ENCODE measurements at places on chromosomes 2 and 18. TPM values are rescaled to one million over a fixed set of nuclear protein-coding genes. Genes with fewer than 3 reads are reported as not detected.

DNA sequence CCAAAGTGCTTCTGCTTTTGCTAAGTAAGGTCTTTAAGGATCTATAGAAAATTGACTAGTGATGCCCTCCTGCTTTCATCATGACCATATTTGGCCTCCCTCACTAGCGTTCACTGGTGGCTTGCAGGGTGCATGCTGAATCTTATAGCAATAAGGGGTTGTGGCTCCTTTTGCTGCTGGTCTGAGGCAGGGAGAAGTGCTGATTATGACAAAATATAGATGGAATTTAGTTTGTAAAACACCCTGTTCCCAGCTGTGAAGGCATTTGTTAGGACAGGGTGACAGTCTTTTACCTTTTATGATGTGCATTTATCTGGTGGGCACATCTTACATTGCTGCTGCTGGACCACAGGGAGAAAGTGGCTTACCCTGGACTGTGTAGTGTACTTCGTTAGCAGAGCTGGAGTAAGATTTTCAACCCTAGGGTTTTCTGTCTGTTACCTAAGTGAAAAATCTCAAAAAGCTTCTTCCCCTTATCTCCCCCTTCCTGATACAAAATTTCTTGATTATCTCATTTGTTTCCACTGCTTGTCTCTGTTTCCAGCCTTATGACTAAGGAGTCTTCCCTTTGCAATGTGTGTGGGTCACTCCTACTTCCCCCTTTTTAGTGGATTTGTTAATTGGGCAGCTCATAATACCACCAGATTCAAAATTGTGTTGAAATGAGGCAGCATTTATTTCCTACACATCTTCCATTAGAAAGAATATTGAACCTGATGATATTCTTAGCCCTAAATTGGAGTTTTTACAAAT lies 21.2 kb upstream of the RPL37A start:
- peaks cover 9% of the 10 kb centered on the region for H3K4me1 ChIP-seq
- H3K36me3 ChIP-seq, result peaks cover 30% of the 10 kb centered on the region
- H3K27me3 ChIP-seq, result no peaks in the 10 kb centered on the region
- DNase-seq, result no peak

GRCh38 chr2:96389736-96390135 lies 54.2 kb downstream of the NCAPH start:
- no peak for DNase-seq
- H3K4me3 ChIP-seq, result no peak overlapping the region
- no peak overlapping the region for H3K27ac ChIP-seq

DNA sequence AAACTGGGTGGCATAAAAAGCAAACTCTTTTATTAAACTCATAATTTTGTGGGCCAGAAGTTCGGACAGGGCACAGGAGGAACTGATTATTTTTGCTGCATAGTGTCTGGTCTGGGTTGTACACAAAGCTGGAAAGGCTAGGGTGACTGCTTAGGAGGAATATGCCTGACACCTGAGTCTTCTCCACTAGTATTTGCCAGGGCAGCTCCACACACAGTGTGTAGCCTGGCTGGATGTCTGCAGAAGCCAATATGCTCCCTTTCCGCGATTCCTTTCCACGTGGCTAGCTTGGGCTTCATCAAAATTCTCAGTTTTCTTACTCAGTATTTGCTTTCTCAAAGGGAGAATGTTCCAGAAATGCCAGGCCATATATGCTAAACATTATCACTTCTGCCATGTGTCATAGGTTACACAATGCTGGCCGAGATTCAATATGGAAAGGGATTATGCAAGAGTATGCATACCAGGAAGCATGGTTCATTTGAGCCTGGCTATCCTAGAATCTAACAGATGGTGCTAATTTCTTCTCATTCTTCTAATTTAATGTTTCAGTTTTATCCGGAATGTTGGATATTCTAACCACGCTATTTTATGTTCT lies 142.7 kb upstream of the DOK6 start:
- no peaks in the 10 kb centered on the region for H3K27me3 ChIP-seq
- no peak overlapping the region for H3K4me3 ChIP-seq
- no peak overlapping the region for H3K27ac ChIP-seq
- peak; percentile 88 for DNase-seq
- H3K36me3 ChIP-seq, result no peaks in the 10 kb centered on the region
- no peaks in the 10 kb centered on the region for H3K4me1 ChIP-seq

The FRZB gene
- total RNA-seq, result 0.20 TPM

GRCh38 chr18:62239475-62239874 lies 52.4 kb downstream of the RELCH start:
- peaks cover 5% of the 10 kb centered on the region for H3K4me1 ChIP-seq
- peaks cover 8% of the 10 kb centered on the region for H3K36me3 ChIP-seq

The C2orf69 gene
- total RNA-seq, result 8.6 TPM

GRCh38 chr2:109351164-109351756 lies 222.3 kb downstream of the SH3RF3 start:
- no peak overlapping the region for H3K4me3 ChIP-seq
- H3K4me1 ChIP-seq, result peaks cover 24% of the 10 kb centered on the region
- no peaks in the 10 kb centered on the region for H3K27me3 ChIP-seq
- DNase-seq, result peak; percentile 84

The SERPINB3 gene
- 0.28 TPM for total RNA-seq

DNA sequence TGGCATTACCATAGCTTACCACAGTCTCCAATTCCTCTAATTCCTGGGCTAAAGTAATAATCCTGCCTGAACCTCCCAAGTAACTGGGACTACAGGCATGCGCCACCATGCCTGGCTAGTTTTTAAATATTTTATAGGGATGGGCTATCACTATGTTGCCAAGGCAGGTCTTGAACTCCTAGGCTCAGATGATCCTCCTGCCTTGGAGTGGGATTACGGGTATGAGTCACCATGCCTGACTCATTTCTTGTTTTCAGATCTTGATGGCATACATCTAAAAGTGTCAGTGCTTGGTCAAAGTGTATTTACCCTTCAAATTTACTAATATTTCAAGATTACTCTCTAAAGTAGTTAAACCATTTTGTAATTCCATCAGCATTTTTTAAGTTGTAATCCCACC lies 9.4 kb upstream of the SOCS6 start:
- no peak overlapping the region for H3K27ac ChIP-seq
- no peaks in the 10 kb centered on the region for H3K36me3 ChIP-seq
- DNase-seq, result no peak

The CHRND gene
- not detected for total RNA-seq

The OR6B2 gene
- not detected for total RNA-seq

- no peak overlapping the region for H3K27ac ChIP-seq
- no peak overlapping the region for H3K4me3 ChIP-seq
- H3K36me3 ChIP-seq, result peaks cover 6% of the 10 kb centered on the region
Observed at GRCh38 chr2:80185091-80185490, 119.5 kb downstream of the LRRTM1 start.

The CLEC4F gene
- total RNA-seq, result not detected

DNA sequence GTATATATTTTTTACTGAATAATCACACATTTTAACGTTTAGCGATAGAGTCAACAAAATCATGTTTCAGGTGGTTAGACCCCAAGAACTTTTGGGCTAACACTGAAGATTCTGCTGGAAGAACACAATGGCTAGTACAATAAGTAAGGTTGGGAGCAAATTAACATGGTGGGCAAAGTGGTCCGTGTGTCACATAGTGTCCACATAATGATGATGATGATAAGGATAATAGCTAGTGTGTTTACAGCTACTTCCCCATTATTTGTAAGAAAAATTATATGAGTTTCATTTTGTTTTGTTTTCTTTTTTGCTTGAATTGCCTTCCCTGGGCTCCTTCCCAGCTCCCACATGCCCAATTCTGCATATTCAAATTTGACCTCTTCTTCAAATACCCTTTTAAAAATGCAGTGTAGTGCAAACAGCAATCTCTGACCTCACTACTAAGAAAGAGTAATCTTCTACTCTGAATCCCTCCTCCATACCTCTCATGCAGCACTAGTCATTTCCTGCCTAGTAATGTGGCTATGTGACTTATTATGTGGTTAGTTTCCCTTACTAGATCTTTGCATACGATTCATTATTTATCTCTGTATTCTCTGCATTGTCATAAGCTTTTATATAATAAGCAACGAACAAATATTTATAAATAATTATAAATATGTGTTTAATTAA lies 16.9 kb upstream of the VPS54 start:
- H3K36me3 ChIP-seq, result no peaks in the 10 kb centered on the region
- no peak for DNase-seq
- no peak overlapping the region for H3K4me3 ChIP-seq
- peaks cover 6% of the 10 kb centered on the region for H3K4me1 ChIP-seq
- no peaks in the 10 kb centered on the region for H3K27me3 ChIP-seq

GRCh38 chr2:169087757-169088379 lies 18.5 kb downstream of the DHRS9 start:
- H3K27ac ChIP-seq, result no peak overlapping the region
- H3K27me3 ChIP-seq, result no peaks in the 10 kb centered on the region
- peaks cover 14% of the 10 kb centered on the region for H3K4me1 ChIP-seq
- H3K36me3 ChIP-seq, result no peaks in the 10 kb centered on the region
- H3K4me3 ChIP-seq, result no peak overlapping the region

The SCLY gene
- total RNA-seq, result 40.1 TPM

- peaks cover 31% of the 10 kb centered on the region for H3K4me1 ChIP-seq
- DNase-seq, result no peak
- H3K27ac ChIP-seq, result peak overlapping the region; percentile 13
- H3K4me3 ChIP-seq, result no peak overlapping the region
Observed at GRCh38 chr2:160363961-160364360, 129.6 kb downstream of the RBMS1 start.

DNA sequence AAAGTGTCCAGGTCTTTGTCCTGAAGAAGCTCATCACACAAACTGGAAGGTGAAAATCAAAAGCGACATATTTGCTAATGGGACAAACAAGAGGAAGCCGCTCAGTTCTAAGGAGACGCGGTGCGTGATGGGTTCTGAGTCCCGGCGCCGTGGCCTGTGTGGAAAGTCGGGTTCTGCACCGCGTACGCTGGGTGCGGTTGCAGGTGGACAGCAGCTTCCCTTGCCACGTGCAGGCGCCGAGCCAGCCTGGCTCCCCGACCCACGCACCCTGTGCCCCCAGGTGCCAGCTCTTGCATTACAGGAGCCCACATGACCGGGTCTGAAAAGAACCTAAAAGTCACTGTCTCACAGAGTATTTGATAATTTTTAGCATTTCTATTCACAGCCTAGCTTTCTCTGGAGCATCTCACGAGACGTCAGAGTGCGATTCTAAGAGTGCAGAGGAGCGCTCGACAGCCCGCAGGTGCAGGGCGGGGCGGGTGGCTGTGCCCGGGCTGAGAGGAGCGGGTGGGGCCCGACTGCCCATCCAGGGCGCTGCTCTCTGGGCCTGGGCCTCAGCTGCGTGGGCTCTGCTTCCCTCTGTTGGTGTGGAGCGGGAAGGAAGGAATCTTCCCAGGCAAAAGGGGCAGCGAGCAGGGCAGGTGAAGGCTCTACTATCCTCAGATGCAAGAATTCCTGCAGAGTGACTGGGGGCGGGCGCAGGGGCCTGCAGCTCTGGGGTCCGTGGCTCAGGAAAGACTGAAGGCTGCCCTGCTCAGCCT lies 39.4 kb downstream of the MYT1L start:
- H3K27me3 ChIP-seq, result peaks cover 43% of the 10 kb centered on the region
- no peak overlapping the region for H3K27ac ChIP-seq
- DNase-seq, result no peak
- no peaks in the 10 kb centered on the region for H3K4me1 ChIP-seq

- H3K27me3 ChIP-seq, result no peaks in the 10 kb centered on the region
- peaks cover 11% of the 10 kb centered on the region for H3K4me1 ChIP-seq
- DNase-seq, result no peak
- no peak overlapping the region for H3K4me3 ChIP-seq
- peaks cover 7% of the 10 kb centered on the region for H3K36me3 ChIP-seq
- no peak overlapping the region for H3K27ac ChIP-seq
Observed at GRCh38 chr18:74773171-74773624, 175.5 kb downstream of the ZNF407 start.

- no peak for DNase-seq
- H3K27ac ChIP-seq, result no peak overlapping the region
- H3K27me3 ChIP-seq, result no peaks in the 10 kb centered on the region
Observed at GRCh38 chr2:215484570-215484969, 48.7 kb upstream of the FN1 start.

DNA sequence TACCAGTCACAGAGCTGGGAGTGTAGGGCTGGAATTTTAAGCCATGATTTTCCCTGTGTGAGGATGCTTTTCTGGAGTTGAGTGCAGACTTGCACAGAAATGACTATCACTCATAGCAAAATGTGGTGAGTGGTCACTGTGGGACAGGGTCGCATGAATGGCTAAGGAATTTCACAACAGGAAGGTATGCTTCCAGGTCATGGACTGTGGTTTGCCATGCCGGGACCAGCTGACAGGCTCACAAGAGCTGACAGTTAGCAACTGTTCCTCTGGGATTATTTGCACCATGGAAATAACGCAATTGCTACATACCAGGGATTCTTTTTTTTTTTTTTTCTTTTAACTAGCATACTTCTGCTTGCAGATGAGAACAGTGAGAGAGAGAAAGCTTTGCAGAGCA lies 3.8 kb upstream of the UXS1 start:
- peaks cover 15% of the 10 kb centered on the region for H3K4me1 ChIP-seq
- H3K27ac ChIP-seq, result no peak overlapping the region
- H3K27me3 ChIP-seq, result peaks cover 12% of the 10 kb centered on the region
- peak overlapping the region; percentile 13 for H3K4me3 ChIP-seq

DNA sequence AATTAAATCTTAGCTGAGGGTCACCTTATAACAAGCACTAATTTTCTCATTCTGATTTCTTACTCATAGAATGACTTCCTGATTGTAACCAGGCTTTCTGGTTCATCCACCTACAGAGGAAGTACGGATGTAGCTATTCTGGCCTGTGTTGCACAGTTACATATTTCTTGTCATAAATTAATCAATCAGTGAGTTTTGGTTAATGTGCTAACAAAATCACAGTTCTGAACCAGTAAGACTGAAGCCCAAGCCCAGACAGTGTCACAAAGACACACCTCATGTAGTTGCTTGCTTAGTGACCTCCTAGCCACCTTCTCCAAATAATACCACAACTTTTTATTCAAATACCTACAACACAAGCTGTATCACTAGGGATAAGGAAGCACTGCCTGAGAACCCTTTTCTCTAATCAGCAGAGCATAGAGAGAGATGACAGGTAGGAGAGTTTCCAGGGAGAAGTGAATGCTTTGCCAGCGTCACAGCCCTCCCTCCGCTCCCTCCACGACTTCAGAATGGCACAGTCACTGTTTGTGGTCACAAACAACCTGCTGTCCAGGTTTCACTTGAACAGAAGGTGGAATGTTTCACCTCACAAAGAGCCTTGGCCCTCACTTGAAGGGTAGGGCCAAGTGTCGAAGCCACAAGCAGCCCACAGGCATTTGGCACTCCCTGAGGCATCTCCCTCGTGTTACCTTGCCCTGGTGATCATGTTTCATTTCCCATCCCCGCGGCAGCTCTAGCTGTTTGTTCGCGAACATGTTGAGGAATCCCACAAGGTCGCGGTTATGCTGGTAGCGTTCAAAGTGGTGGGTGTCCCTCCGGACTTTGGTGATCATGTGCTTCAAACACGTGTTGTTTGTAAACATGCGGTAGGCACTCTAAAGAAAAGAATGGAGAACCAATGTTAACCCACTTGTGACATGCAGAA lies 120.8 kb upstream of the STK17B start:
- H3K27me3 ChIP-seq, result no peaks in the 10 kb centered on the region
- H3K36me3 ChIP-seq, result no peaks in the 10 kb centered on the region
- peak overlapping the region; percentile 31 for H3K27ac ChIP-seq

The CCDC150 gene
- 5.5 TPM for total RNA-seq

The ARHGAP28 gene
- total RNA-seq, result 3.0 TPM
